ENCODE measurements at places on chromosomes 1 and 21. TPM values are rescaled to one million over a fixed set of nuclear protein-coding genes. Genes with fewer than 3 reads are reported as not detected.

The LCE1A gene
- not detected for total RNA-seq

The RUNX3 gene
- 173 TPM for total RNA-seq

The CELA3B gene
- not detected for total RNA-seq

The TESK2 gene
- 2.5 TPM for total RNA-seq

The MTARC2 gene
- not detected for total RNA-seq

The CDCA8 gene
- total RNA-seq: 43.3 TPM
